Endothelial cell of coronary artery (primary cell): ENCODE measurements at places on chromosomes 2 and 18. TPM values are rescaled to one million over a fixed set of nuclear protein-coding genes. Genes with fewer than 3 reads are reported as not detected.

The TNFRSF11A gene
- 1.9 and 3.1 TPM in 2 replicates for total RNA-seq

The WDR12 gene
- 39.0 and 47.3 TPM in 2 replicates for total RNA-seq

The IL36A gene
- total RNA-seq, result 0.09 TPM in 1 of 2 replicates, not detected in the other

The SLC9A2 gene
- total RNA-seq, result under 0.01 TPM in 2 replicates

The ALPP gene
- total RNA-seq, result not detected in 2 replicates

The TTR gene
- total RNA-seq, result not detected in 2 replicates

The CHCHD5 gene
- total RNA-seq, result 6.8 and 7.1 TPM in 2 replicates

The SERTAD2 gene
- total RNA-seq, result 2.4 and 4.7 TPM in 2 replicates
